ENCODE measurements at places on chromosomes 7 and 10.

DNA sequence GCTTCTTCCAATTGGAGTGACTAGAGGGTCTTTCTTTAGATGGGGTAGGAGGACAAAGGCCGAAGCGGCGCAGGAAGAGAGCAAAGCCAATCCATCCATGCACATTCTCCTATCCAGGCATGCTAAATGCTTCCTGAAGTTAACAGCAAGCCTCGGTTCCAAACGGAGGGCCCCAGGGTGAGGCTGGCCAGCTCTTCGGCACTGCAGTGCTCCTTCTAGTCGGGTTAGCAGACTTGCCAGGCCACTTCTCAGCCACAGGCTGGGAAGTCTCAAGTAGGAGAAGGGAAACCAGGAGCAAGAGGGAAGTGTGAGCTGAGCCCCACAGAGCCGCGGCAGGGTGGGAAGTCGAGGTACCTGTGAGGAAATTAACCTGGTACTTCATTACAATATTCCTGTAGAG, 253.8 kb upstream of the INHBA start:
- DNase-seq: no peak

GRCh38 chr10:14118953-14119352, 211.8 kb downstream of the FRMD4A start:
- DNase-seq: no peak

DNA sequence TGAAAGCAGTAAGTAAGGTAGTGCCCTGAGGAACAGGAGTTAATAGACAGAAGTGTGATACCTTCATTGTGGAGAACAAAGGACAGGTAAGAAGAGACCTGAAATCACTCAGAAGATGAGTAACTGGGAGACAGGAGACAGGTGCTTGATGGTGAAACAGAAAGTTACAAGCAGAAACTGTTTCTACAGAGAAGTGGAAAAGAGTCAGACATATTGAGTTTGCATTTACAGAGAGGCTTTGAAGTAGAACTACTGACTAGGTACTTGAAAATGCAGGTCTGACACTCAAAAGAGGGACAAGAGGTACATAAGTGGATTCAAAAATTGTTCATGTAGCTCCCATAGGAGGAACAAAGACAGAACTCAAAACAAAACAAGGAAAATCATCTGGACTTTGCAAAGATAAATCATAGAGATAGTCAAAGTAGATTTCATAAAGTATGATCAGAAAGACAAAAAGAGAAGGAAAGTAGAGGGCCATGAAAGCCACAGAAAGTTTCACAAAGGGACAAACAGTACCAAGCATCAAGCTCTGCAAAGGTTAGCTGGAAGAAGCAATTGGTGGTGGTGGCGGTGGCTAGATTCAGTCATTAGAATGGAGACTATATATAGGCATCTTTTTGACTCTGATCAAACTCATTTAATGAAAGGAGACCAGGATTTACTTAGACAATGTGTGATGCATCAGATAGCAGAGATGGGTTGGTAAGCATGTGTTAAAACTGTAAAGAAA, 198.4 kb downstream of the PCLO start:
- DNase-seq: no peak

DNA sequence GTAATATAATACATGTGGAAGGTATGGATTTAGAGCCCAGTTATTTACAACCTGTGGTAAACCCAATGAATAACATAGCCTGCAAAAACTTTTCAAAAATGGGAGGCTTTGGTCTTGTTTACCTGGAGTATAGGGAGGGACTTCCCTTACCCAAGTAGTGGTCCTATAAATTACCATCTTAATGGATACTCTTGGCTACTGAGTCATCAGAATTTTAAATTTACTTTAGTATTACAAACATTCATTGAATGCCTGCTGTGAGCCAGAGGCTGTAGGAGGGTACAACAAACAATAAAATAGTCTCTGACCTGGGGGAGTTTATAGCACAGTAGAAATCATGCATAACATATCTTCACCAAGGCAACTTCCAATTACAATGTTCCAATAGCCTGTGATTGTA, 365.1 kb downstream of the BBS9 start:
- peak; percentile 11 for DNase-seq

DNA sequence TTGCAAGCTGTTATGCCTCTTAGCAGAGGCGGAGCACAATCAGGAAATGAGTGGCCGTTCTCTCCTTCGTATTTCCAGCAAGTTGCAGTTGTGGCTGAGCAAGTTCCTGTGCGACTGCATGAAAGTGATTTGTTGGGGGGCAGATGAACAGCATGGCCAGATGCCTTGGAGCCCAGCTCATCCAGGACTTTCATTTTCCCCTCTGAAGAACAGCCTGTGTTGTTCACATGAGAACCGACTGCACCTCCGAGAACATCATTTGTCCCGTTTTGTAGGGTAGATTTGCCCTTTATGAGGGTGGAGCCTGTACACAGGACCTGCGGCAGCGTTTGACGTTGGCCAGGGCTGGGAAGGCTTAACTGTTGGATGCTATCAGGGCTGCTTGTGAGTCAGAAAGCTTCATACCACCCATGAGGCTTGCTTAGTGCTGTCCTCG, 4.4 kb downstream of the BAG3 start:
- DNase-seq: peak; percentile 88
